ELR (cell line): ENCODE measurements at places on chromosomes 2 and 18.
A peak's percentile ranks its signal among the peaks of the same experiment; 100 is the strongest.

- no peak for DNase-seq
These were observed 47.7 kb upstream of the RNU4ATAC start for GRCh38 chr2:121483021-121483420.

GRCh38 chr2:95349568-95350322, 52.6 kb downstream of the KCNIP3 start:
- DNase-seq, result no peak

- no peak for DNase-seq
These were observed 4.1 kb upstream of the LRP1B start for GRCh38 chr2:142134911-142135310.

DNA sequence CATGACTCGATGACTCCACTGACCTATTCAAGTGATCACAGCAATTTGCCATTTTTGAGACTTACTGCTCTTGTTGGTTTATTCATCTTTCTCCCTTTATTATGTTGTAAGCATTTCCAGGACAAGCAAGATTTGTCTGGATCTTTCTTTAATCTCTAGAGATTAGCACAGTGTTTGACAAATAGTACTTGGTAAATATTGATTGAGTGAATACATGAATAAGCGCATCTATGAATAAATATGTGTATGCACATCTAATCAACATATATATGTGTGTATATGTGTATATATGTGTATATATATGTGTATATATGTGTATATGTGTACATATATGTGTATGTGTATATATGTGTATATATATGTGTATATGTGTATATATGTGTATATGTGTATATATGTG, 7.3 kb downstream of the TMX3 start:
- DNase-seq, result peak; percentile 25

DNA sequence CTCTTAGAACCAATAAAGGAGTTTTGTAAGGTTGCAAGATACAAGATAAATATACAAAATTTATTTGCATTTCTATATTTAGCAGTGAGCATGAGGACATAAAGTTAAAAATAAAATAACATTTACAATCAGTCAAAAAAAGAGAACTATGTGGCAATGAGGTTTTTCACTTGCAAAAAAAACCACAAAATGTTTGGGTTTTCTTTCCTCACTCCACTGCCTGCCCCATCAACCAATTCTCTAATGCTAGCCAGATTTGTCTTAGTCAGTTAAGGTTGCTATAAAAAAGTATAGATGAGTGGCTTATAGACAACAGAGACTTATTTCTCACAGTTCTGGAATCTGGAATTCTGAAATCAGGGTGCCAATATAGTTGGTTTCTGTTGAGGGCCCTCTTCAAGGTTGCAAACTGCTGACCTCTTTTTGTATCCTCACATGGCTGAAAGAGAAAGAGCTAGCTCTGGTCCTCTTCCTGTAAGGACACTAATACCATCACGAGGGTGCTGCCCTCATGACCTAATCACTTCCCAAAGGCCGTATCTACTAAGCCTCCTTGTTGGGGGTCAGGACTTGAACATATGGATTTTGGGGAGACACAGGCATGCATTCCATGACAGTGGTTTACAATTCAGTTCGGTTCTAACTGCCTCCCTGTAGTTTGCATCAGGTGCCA, 566.2 kb downstream of the GALR1 start:
- no peak for DNase-seq

DNA sequence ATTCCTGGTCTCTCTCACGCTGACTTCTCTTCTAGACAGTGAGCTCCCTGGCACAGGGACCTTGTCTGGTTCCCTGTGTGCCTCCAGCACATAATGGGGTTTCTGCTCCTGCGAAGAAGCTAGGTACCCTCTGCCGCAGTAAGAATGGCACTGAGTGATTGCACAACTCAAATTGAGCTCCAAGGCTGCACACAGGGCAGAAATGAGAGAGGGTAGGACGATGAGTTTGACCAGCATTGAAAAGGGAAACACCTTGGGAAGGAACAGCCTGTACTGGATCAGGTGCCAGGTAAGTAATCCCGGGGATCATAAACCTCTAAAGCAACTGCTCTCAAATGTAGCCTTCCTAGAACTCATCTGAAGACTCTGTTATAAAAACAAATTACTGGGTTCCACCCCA, 21.0 kb upstream of the MSGN1 start:
- DNase-seq, result no peak

GRCh38 chr2:163266772-163267171, 428.2 kb upstream of the KCNH7 start:
- DNase-seq, result peak; percentile 94

DNA sequence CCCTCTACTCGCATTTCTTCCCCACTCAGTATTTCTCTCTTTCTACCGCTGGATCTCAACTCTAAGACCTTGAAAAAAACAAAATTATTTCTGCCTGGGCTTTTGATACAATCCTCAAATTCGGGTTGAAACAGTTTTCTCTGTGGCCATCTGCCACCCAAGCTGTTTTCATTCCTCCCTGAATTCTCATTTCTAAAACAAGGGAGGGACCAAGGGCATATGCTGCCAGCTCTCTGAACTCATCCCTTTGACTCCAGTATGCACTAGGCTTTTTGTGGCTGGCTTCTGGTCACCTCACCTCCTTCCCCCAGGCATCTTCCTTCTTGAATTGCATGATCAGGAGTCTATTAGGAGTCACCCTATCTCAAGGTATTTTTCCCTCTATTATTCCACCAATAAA, 49.5 kb downstream of the CCDC148 start:
- no peak for DNase-seq

GRCh38 chr2:232884549-232885263, 14.6 kb downstream of the SNORC start:
- DNase-seq, result no peak

GRCh38 chr2:12928775-12929401, 212.2 kb downstream of the TRIB2 start:
- DNase-seq, result peak; percentile 34

- DNase-seq, result peak; percentile 86
These were observed 33.3 kb downstream of the ANTXR1 start for GRCh38 chr2:69046221-69046662.

DNA sequence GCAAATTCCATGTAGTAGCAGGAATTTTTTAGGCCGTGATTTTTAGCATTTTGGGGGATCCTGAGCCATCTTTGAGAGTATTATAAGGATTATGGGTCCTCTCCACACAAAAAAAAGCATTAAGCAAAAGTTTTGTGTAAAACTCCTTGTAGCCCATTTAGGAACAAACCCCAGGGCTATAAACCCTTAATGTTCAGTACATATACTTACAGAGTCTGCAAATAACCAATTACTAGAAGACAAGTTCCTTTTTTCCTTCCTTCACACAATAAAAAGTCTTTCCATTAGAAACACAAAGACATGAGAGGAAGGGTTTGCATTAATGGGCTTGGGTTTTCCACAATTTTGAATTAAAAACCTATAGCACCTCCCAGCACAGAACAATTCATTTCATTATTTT, 44.6 kb downstream of the WDFY1 start:
- DNase-seq, result no peak

DNA sequence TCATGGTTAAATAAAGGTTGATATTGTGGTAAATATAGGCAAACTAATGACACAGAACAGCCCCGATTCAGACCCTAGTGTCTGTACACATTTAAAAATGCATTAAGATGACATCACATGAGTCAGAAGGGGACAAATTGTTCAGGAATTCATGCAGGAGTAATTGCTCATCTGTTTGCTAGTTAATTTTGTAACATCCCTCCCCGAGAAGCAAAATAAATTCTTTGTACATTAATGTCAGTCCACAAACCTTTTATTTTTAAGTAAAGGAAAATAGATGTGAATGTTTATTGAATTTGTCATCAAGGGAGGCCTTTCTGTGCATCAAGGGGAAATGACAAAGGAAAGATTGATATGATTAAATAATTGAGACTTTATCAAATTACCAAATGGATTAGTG, 69.9 kb downstream of the SH3BP4 start:
- DNase-seq, result peak; percentile 98

DNA sequence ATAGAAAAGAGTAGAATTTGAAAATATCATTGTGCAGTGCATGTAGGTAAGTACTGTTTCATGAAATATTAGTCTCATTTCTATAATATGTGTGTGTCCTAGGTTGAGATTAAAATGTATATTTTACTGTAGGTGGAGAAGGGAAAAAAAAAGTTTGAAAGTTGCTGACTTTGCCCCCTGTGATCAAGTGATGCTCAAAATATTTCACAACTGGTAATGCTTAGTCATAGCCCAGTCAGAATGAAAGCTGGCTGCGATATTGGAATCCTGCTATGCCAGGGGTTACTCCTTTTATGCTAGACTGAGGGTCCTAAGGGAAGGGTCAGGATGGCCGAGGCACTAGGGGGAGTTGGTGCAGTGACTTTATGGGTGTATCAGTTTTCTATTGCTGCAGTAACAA, 19.5 kb upstream of the CFAP36 start:
- DNase-seq, result peak; percentile 80

GRCh38 chr2:31428001-31428418, 13.5 kb upstream of the XDH start:
- peak; percentile 66 for DNase-seq

GRCh38 chr2:207790898-207791297, 21.2 kb upstream of the FZD5 start:
- DNase-seq, result no peak

- no peak for DNase-seq
These were observed 238.9 kb downstream of the FHOD3 start for GRCh38 chr18:36536426-36536825.

GRCh38 chr2:128195435-128195984, 104.5 kb downstream of the UGGT1 start:
- no peak for DNase-seq

- DNase-seq, result no peak
These were observed 67.4 kb downstream of the TNP1 start for GRCh38 chr2:216792222-216793021.

GRCh38 chr2:174688079-174688478, 76.2 kb downstream of the CHRNA1 start:
- DNase-seq, result peak; percentile 71

DNA sequence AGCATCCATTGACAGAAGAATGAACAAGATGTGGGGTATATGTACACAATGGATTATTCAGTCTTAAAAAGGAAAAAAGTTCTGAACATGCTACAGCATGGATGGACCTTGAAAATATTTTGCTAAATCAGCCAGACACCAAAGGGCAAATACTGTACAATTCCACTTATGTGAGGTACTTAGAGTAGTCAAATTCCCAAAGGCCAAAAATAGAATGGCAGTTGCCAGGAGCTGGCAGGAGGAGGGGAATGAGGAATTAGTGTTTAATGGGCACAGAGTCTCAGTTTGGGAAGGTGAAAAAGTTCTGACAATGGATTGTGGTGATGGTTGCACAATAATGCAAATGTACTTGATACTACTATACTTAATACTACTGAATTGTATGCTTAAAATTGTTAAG, 193.2 kb downstream of the MBD2 start:
- DNase-seq, result no peak

DNA sequence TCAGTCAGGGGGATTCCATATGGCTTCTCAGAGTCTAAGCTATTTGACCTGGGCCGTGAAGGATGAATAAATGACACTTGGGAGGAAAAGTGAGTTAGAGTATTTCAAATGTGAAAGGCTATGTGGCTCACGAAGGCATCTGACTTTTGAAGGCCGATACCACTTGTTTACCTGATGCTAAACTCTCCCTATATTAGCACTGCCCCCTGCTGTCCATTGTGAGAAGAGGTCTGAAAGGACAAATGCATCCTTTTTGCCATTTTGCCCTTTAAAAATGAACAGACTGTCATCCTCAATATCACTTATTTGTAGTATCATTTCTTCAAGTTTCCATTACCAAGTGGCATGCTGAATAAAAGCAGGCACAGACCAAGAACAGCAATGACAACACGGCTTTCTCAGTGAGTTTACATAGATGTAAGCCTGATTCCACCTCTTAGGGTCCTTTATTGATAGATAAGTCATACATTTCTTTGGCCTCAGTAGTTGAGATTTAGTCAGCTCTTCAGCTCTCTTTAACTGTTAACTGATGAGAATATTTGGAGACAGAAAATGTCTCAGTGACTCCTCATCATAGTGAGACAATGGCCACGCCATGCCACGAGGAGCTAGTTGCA, 40.1 kb downstream of the DOCK10 start:
- DNase-seq, result peak; percentile 81

- no peak for DNase-seq
These were observed 14.0 kb downstream of the RAMP1 start for GRCh38 chr2:237873421-237873831.

DNA sequence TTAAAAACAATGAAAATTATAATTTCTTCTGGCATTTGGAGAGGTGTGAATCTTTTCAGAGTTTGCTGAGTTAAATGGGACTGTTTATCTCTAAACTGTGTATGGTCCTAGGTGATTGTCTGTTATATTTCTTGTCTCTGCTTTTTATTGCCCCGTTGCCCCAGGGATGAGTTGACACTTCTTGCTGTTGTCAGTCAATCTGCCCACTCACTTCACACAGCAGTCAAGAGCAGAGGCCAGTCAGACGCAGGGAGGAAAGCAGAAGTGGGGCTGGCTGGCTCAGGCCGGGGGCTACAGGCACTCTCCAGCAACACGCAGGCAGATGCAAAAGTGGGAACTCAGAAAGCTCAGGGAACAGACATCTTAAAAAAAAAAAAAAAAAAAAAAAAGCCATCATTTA, 365.2 kb downstream of the CLIP4 start:
- no peak for DNase-seq

GRCh38 chr2:180012523-180012922, 5.4 kb upstream of the CWC22 start:
- DNase-seq, result peak; percentile 95

- DNase-seq, result no peak
These were observed 36.7 kb downstream of the ASAP2 start for GRCh38 chr2:9243357-9243756.

DNA sequence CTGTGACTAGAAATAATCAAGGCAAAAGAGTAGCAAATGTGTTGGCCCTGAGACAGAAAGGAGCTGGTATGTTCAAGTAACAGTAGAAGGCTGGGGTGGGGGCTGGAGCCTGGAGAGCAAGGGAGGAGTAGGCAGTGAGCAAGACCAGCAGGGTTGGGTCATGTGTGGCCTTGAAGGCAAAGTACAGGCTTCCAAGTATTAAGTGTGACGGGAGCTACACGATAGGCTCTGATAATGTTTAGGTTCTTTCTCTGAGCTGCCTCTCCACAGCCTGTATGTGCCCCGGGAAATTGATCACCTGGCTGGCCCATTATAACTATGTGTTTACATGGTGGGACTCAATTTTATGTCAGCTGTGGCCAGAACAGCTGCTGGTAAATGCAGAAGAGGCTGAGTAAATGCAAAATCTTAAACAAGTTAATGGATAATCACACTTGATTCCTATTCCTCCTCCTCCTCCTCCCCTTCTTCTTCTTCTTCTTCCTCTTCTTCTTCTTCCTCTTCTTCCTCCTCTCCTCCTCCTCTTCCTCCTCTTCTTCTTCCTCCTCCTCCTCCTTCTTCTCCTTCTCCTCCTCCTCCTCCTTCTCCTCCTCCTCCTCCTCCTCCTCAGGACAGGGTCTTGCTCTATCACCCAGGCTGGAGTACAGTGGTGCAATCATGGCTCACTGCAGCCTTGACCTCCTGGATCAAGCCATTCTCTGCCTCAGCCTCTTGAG, 9.3 kb downstream of the IL1F10 start:
- no peak for DNase-seq
